ENCODE measurements at places on chromosomes 11 and 22.

DNA sequence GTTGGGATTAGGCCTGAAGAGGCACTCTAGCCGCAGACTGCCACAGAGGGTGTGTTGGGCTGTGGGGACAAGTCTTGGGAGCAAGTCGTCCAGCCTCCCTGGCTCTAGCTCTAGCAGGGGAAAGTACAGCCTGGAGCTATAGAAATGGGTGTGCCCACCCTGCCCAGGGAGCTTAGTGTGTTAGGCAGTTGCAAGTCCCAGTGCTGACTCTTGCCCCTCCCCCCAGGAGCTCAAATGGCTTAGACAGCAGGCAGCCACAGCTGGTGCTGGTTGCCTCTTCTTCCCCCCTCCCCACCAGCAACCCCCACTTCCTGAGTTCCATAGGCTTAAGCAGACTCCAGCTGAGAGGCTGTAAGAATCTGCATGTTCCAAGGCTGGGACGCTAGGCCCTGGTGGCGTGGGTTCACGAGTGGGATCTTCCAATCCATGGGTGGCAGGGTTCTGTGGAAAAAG lies 61.2 kb downstream of the GUCY1A2 start:
- DNase-seq: peak; percentile 10

DNA sequence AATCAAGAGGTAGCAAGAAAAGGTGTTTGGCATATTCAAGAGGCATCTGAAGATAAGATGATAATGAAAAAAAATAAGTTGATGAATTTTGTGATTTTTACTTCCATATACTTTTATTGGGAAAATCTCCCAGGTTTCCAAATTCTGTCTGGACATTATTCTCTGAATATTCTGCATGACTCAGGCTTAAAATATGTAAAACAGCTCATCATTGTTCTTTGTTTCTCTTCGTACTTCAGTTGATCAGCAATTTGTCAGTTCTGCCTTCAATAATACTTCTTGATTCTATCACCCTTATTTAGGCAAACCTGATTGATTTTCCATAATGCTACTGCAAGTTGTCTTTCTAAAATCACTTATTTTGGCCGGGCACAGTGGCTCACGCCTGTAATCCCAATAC lies 30.2 kb downstream of the GTF2H1 start:
- no peak for DNase-seq

DNA sequence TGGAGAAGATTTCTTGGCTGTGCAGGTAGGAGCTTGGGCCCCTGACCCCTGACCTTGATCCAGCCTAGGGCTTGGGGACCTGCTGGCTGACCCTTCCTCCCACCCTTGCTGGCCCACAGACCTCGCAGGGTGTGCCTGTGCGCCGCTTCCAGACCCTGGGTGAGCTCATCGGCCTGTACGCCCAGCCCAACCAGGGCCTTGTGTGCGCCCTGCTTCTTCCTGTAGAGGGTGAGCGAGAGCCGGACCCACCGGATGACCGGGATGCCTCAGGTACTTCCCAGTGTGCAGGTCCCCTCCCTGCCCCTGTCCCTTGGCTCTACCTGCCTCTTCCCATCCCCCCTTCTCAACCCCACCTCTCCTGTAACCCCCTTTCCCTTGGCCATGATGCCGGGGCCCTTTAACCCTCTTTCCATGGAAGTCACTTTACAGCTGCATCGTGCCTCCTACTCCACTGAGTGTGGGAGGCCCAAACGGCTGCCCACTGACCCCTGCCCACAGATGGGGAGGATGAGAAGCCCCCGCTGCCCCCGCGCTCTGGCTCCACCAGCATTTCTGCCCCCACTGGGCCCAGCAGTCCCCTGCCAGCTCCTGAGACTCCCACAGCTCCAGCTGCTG lies 3.8 kb downstream of the INPPL1 start:
- DNase-seq: peak; percentile 64

DNA sequence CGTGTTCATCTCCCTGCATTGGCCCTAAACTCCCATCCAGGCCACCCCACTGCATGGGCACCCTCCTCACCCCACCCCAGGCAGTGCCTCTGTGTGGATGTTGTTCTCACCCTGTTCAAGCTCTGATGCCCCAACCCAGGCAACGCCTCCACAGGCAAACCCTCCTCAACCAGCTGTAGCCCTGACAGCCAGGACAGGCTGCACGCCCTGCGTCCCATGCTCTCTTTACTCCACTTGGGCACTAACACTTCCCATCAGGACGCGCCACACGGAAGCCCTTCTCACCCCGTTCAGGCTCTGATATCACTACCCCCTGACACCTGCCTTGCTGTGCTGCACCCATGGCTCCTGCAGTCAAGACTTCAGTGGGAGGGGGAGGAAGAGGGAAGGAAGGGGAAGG lies 47.9 kb downstream of the KCNJ1 start:
- DNase-seq: no peak

DNA sequence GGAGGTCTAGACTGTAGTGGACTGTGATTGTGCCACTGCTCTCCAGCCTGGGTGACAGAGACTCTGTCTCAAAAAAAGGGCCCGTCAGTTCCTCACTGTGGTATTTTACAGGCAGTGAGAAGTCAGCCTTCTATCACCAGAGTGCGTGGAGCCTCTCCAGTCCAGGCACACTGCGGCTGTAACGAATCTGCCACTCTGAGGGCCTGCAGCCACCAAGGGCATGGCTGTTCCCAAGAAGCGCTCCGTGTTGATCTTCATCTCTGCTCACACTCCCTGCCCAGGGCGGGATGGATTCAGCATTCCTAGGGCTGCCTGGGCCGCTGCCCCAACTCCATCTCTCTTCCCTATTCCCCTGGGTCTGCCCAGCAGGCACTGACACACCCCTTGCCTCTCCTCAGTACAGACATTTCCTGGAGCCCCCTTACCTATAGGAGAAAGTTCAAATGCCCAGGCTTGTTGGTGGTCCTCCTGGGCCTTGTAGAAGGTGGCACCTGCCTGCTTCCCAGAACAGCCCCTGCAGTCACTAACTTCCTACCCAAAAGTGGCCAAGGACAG lies 148.4 kb downstream of the CACNA1I start:
- peak; percentile 32 for DNase-seq

GRCh38 chr11:113553235-113553634 lies 78.0 kb upstream of the DRD2 start:
- no peak for DNase-seq

DNA sequence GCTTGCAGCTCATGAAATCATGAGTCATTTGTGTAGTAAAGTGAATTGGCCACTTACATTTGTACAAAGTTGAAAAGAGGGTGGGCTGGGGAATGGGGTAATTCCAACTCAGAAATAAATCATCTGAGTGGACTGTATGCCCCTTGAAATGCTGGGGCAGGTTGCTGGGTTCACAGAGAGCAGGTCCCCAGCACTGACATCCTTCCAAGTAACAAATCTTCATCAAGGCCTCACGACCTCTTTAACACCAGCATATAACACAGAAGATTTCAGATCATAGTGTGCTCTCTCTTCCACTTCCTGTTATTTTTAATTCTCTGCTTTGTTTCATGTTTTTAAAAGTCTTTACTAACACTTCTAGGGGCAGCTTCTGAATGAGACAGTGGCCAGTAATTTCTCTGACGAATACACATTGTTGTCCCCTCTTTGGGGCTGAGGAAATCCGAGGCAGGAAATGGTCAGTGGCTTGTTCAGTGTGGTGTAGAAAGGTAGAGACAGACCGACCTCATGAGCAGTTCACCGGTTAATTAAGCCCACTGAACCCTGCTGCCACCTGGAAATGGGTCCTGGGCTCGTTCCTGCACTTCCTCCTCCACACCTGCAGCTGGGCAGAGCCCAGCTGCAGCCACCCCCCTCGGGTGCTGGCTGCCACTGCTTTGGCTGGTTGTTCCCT lies 127.7 kb downstream of the MAML2 start:
- DNase-seq: no peak

DNA sequence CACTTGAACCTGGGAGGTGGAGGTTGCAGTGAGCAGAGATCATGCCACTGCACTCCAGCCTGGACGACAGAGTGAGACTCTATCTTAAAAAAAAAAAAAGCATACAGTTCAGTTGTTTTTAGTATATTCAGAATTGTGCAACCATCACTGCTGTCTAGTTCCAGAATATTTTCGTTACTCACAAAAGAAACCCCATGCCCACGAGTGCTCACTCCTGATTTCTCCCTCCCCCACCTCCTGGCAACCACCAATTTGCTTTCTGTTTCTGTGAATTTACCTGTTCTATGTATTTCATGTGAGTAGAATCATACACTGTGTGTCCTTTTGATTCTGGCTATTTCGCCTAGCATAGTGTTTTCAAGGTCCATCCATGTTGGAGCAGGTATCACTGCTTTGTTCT lies 24.8 kb downstream of the PTPRJ start:
- DNase-seq: no peak

DNA sequence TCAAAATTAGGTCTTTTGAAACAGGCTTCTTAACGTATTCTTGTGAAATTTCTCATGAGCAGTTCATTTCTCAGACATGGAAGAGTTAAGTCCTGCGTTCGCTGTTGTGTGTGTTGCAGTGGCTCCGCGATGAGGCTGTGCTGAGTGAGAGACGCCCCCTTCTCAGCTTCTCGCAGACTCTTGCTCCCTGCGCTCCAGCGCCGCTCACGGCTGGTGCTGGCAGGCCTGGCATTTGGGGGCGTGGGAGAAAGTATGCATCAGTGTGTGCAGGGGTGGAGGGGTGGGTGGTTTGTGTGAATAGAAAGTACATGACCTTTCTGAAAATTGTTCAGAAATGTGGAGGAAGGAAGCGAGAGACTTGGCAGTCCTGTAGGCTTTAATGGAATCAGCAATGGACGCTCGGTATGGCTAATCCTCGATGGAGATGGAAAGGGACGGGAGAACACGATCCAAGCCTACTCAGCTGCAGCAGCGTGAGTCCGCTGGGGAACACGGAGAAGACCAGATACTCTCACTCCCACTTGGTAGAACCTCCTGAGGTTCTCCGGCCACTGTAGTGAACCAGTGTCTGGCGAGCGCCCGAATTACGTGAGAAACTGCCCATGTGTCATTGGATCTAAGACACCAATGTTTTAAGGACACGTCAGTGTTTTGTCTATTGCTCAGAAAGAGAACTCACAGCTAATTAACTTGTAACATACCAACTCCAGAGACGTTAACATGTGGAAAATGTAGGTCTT lies 5.9 kb downstream of the TAB1 start:
- peak; percentile 72 for DNase-seq

GRCh38 chr11:40314327-40314726 lies 1145.1 kb downstream of the LRRC4C start:
- no peak for DNase-seq

DNA sequence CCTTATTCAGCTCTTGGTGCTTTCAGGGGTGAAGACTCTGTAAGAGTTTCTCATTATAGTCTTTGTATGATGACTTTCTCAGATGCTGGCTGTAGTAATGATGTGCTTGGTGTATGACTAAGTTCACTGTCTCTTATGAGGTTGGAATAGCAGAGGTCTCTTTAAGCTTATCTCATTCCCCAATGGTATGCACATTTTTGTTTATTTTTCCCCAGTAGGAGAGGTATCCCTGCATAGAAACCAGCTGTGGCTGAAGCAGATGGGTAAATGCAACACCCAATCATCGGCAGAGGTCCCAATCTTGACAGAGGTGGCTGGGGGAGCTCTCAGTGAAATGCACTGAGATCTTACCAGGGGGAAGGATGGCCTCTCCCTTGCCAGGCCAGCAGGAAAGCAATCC lies 34.6 kb downstream of the BBOX1 start:
- no peak for DNase-seq

DNA sequence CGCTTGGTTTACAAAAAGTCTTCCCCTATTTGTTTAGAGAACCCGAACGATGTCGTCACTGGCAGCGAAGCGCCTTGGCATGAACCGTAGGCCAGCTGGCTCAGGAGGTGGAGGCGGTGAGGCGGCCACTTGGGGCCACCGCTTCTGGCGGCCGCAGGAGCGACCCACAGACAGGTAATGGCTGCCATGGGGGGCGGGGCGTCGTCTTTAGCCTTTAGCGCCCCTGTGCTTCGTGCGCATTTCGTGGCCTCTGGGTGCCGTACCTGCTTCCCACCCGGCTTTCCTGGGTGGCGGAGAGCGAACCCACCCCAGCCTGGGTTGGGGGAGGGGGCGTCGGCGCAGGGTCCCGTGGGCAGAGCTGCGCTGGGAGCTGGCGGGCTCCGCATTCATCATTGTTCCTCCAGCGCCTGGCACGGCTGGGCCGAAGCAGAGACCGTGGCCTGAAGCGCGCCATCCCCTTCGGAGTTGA lies 469 bp upstream of the OSBP2 start:
- DNase-seq: peak; percentile 83

DNA sequence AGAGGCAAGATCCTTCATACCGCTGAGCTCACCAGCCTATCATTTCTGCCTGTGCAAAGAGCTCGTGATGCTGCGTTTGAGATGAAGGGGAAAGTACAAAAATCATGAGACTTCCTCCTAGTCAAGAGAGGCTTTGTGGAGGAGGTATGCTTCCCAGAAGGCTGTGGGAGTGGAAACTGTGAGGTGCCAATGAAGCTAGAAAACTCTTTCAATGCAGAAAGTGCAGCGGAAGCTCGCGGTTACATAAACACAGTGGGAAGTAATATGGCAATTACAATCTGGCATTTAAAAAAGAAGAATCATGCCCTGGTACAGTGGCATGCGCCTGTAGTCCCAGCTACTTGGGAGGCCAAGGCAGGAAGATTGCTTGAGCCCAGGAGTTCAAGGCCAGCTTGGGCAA lies 134.8 kb downstream of the EHF start:
- DNase-seq: no peak

DNA sequence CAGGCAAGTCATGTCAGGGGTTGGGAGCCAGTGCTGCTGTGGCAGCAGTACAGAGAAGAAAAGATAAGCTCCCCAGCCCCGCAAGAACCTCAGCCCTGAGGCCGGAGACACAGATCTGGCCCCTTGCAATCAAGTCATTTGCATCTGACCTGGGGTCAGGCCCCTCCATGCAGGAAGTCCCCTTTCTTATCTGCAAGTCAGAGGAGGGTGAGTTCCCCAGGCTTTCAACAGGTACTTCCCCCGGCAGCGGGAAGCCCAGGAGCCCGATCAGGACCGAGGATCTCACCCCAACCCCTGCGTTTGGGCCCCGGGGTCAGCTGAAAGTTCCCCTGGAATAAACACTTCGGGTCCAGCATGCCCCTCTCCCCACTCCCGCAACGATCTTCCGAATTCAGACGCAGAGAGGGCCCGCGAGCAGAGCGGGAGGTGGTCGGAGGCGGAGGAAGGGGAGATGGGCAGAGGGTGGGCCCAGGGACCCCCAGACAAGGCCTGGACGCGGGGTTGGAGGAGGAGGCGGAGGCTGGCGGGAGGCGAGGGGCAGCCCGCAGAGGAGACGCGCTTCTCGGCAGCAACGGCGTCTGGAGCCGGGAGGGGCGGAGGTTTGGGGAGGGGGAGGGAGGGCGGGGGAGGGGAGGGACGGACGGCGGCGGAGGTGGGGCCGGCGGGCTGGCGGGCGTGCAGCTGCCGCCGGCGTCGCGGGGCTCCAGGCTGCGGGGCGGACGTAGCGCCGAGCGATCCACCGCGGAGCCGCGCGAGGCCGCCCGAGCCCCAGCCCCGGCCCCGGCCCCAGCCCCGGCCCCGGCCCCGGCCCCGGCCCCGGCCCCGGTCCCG lies at the start of gene TSPAN18:
TSPAN18 (plus strand) TSS at position 680 of the 831 bp plus-strand sequence. CDS start 179,455 bp downstream, outside the sequence.
- peak; percentile 96 for DNase-seq

- no peak for DNase-seq
Measured at GRCh38 chr22:37054056-37054395, 2.5 kb downstream of the KCTD17 start.
